RCC 7860 (cell line): ENCODE measurements at places on chromosomes 7 and 10.

DNA sequence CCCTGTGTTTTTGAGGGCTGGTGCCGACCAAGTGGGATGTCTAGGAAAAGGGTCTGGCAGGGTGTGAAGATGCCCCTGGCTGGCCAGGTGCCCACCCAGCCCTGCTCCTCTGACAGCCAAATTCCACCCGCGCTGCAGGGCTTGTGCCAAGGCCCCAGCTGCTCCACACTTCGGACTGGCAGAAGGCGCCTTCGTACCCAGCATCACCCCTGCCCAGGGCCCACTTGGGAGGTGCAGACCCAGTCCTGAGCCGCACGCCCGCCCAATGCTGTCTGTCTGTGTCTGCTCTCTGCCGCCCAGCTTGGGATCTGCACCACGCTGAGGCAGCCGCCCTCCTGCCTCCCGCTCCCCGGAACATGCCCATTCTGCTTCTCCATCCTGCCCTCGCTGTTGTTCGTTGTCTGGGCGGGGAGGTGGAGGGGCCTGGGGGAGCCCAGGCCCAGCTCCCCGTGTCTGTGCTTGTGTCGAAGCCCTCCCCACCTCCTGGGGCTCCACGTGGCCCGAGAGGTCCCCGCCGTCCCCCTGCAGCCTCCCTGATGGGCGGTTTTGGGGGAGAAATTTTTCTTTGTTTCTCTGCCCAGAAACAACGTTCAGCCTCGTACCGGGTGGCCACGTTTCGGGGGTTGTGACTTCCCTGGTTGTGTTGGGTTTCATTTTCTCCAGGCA, 36.9 kb upstream of the PPIF start:
- no peak for DNase-seq

GRCh38 chr10:87660484-87661133, 931 bp downstream of the PAPSS2 start:
- DNase-seq, result peak; percentile 76

GRCh38 chr10:72010234-72010973, 46.2 kb downstream of the CHST3 start:
- DNase-seq, result no peak

GRCh38 chr7:25669281-25669781, 441.0 kb upstream of the NPVF start:
- DNase-seq, result no peak

DNA sequence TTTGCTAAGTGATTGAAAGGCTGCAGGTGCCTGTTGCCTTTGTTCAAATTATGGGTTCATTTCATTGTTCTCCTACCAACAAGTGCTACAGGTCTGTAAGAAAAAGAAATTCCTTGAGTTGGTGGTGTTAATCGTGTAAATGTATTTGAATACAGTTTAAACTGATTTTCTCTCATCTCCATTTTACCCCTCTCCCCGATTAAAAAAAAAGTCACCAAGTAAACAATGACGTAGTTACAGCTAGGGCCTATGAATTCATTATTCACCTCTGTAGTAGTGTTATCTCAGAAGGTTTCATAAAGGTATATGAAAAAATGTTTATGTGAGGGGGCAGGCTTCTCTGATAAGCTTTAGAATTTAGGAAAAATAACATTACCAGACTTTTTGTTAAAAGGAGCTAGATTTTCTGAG, 1.1 kb downstream of the REEP3 start:
- DNase-seq, result no peak

GRCh38 chr10:59799421-59799820, 46.2 kb upstream of the MRLN start:
- no peak for DNase-seq

GRCh38 chr10:95907456-95908253, at the start of gene CC2D2B:
Gene CC2D2B, plus strand, starts transcription at chr10:95907975. Its CDS starts 3,349 bp downstream, at chr10:95911324.
- DNase-seq, result peak; percentile 56

GRCh38 chr10:28906415-28906814, 229.1 kb downstream of the BAMBI start:
- DNase-seq, result no peak

DNA sequence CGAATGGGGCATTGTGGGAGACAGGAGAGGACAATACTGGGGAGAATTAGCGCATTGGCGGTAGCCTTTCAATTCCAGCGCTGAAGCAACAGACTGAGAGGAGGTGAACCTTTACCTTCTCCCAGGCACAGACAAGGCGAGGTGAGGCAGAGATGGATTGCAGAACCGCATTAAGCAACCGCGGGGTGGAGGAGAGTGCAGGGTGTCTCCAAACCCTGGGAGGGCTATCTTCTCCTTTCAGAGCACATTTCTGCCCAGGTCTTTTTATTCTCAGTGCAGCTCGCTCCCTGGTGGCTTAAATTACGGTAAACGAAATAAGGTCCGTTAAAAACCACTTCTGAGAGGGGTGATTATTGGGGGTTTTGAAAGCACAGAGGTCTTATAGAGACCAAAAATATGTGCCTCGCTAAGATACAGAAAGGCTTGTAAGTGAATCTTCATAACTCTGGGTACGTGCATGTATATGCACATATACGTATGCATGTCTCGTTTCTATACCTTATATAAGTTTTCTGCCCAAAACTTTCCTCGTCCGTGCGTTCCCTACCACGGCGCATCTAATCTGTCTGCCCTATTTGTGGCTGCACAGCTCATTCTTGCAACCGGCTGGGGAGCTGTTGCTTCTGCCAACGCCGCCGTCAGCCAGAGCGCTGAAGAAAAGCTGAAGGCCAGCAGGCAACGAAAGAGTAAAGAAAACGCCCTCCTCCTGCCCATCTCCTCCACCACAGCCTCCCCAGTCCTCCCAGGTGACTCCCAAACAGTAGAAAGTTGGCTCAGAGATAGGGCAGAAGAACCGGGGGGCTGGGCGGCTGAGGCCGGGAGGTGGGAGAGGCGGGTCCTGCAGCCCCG, 895 bp upstream of the ZNF804B start:
- DNase-seq, result no peak

GRCh38 chr10:125162120-125162931, 2.0 kb upstream of the CTBP2 start:
- DNase-seq, result no peak

- no peak for DNase-seq
Observed at GRCh38 chr7:101397243-101397642, 34.6 kb downstream of the COL26A1 start.

GRCh38 chr7:51253157-51253556, 63.5 kb downstream of the COBL start:
- DNase-seq, result no peak

- no peak for DNase-seq
Observed at GRCh38 chr7:25672496-25672895, 444.2 kb upstream of the NPVF start.

DNA sequence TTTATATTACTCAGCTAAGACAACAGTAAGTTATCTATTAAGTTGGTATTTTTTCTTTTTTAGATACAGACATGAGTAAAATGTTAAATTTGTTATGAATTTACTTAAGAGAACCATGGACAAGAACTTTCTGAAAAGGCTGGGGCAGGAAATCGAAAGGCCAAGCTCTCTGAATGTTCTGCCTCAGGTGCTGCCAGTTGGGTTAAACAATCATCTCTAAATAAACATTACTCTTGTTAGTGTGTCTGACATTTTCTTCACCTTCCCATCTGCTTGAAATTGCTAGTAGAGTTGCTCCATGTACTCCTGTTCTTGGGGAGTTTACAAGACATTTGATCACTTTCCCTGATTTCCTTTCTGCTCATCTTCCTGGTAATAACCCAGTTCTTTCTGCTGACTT, 87.5 kb downstream of the ANKRD7 start:
- DNase-seq, result no peak

- DNase-seq, result no peak
Observed at GRCh38 chr10:131872827-131873375, 27.9 kb upstream of the PPP2R2D start.

- no peak for DNase-seq
Observed at GRCh38 chr7:143490717-143491306, 13.1 kb downstream of the TAS2R41 start.

DNA sequence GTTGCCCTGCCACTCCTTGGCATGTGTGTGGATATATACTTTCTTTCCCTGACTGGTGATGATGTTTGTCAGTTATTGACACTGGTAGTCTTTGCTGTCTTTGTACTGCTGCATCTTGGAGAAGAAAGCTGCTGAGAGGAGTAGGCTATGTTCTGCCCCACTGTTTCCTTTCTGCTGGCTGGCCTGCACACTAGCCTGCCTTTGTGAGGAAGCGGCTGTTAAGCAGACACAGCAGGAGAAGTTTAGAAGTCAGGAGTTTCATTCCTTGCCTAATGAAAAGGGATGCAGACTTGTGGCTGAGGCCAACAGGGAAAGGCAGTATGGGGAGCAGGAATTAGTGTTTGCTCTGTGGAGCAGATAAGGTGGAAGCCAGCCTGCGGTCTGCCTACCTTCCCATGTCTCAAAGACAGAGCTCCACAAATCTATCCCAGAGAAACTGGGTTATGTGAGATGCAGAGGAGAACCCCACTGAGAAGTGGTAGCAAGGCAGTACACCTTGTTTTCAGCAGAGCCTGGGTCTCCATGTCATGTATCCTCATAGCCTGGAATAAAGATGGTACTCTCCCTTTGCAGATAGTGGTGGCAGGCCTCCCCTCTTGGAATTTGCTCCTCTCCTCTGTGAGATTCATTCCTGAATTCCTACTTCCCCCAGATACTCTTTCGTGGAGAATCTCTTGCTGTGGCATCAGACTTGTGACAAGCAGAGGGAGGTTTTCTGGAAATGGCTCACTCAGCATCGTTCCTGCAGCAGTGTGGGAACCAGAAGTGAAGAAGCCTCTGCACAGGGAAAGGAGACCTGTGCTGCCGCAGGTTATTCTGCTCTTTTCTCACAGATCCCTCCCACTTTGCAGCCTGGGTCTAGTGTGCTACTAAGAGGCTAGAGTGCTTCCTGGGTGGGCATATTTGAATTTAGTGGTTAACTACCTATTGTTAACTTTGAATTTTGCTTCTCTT, 130.2 kb downstream of the LRRC4 start:
- DNase-seq, result no peak

- peak; percentile 15 for DNase-seq
Observed at GRCh38 chr10:86594535-86594934, 59.8 kb upstream of the OPN4 start.

GRCh38 chr7:107327986-107328569, 141.8 kb upstream of the GPR22 start:
- no peak for DNase-seq

- peak; percentile 56 for DNase-seq
Observed at GRCh38 chr7:101162551-101163278, 2.7 kb downstream of the VGF start.

DNA sequence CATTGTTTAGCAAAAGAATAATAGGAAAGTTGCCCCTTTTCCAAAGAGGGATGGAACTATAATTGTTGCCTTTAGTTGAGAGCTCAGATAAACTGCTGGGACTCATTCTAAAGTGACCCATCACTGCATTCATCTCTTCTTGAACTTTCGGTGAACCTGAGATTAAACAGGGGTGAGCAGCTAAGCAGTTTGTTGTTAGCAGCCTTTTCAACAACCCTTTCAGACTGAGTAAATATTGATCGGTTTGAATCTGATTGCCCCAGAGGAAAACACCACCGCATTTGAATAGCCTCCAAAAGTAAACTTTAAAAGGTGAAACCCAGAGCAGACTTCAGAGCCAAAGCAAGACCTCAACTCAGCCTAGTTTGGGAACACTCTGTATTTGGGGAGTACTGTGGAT, 4.7 kb downstream of the HOXA1 start:
- no peak for DNase-seq

GRCh38 chr10:45502458-45502857, 128.4 kb downstream of the ALOX5 start:
- no peak for DNase-seq

- DNase-seq, result no peak
Observed at GRCh38 chr7:17142831-17143541, 155.5 kb upstream of the AHR start.

DNA sequence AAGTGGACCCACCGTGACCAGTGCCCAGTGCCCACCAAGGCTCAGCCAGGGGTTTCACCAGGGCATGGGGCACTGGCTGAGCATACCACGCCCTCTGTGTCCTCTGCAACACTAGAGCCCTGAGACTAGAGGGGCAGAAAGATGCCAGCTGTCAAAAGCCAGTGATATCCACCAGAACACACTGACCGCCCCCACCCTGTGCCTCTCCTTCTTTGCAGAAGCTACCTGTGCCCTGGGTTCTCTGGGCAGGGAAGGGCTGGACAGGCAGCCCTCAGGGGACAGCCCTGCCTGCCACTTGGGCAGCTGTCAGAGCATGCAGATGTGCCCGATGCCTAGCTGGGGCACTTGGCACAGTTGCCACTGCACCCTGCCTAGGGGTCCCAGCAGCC, 494 bp downstream of the VSIR start:
- DNase-seq, result no peak

- DNase-seq, result no peak
Observed at GRCh38 chr10:78937393-78937792, 131.4 kb upstream of the ZMIZ1 start.

DNA sequence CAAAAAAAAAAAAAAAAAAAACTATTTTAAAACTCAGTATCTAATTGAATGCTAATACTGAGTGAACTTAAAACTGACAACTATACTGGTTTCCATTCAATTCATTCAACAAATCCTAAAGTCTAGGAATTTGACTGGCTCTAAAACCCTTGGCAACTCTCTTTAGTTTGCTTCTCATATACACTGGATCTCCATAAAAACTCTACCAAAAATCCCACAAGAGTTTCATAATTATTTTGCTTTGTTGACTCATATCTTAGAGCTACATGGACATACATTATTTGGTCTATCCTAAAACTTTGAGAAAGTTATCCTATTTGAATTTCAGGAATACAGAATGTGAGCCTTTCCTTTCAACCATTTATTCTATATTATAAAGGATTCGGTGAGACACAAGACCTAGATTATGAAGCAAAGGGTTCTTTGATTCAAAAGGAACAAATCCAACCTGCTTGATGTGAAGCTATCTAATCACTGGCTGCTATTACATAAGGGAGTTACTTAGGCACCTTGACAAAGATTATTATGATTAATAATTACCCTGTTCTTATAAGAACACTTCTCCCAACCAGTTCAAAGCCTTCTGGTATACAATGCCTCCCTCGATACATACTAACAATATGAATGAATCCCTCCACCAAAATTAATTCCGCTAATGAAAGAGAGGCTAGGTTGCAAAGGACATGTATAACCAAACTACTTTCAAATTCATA, 15.8 kb upstream of the KMT2E start:
- no peak for DNase-seq

- DNase-seq, result no peak
Observed at GRCh38 chr10:106785528-106785927, 379.0 kb downstream of the SORCS1 start.

GRCh38 chr10:87622314-87623004, 37.2 kb upstream of the PAPSS2 start:
- DNase-seq, result no peak

GRCh38 chr10:49609006-49609282, 1.2 kb upstream of the SLC18A3 start:
- DNase-seq, result no peak

DNA sequence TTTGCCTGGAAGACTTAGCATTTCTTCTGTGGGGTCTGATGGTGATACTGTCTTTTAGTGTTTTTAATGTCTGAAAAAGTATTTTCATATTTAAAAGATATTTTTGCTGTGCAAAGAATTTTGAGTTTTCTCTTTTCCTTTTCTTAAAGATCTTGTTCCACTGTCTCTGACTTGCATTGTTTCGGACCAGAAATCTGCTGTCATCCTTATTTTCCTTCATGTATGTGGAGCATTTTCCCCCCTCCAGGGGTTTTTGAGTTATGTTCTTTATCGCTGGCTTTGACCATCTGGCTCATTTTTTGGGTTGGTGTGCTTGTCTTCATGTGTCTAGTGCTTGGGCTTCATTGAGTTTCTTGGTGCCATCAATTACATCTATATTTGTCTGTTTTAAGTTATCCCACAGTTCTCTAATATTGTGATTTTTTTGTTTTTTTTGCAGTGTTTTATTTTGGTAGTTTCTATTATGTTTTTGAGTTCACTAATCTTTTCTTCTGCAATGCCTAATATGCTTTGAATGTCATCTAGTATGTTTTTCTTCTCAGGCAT, 119.9 kb downstream of the MGMT start:
- DNase-seq, result no peak

GRCh38 chr10:96376483-96376882, 17.7 kb upstream of the OPALIN start:
- no peak for DNase-seq
